Astrocyte (in vitro differentiated cells and primary cell): ENCODE measurements at places on chromosomes 5 and 9. TPM values are rescaled to one million over a fixed set of nuclear protein-coding genes. Genes with fewer than 3 reads are reported as not detected.

DNA sequence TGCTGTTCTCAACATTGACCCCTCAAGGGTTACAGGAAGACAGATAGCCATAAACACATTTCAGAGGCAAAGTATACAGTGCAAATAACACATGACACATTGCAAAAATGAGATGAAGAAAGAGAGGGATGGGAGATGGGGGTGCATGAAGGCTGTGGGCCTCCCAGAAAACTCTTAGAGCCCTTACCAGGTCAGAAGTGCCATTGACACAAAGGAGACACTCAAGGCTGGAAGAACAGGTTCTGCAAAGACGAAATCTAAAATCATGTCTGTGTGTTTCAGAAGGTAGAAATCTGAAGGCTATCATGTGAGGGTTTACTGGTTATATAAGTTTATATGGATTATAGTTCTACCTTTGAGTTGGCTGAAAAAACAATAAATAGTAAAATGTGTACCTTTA is 318.8 kb downstream of the BNC2 start:
- no peak for DNase-seq
- no peaks in the 10 kb centered on the region for H3K4me1 ChIP-seq
- no peak overlapping the region for H3K4me3 ChIP-seq
- no peak overlapping the region for H3K27ac ChIP-seq
- H3K36me3 ChIP-seq: peaks cover 15% of the 10 kb centered on the region

DNA sequence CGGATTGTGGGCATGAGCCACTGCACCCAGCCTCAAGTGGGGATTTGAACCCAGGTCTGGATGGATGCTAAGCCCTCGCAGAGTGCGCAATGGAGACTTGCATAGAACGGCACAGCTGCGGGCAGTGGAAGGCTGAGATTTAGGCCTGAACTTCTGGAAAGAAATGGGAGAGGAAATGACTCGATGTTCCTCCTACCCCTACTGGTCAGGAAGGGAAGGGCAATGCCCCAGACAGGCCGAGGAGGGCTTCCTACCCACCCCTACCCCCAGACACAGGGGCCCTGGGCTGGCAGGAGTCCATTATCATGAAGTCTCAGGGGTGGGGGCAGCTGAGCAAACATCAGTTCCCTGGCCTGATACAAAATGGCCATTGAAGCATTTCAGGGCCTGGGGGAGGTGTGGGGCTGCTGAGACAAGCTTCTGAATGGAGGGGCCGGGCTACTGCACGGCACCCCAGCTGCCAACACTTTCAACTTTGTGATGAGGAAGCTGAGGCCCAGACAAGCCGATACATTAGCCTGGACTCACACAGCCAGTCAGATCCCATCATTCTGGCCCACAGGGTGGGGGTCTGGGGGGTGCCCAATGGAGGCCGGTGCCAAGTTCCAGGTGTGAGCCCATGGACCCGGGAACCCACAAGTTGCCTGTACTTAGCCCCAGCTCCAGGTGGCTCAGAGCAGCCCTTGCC is 13.5 kb upstream of the WDR38 start:
- no peak overlapping the region for H3K4me3 ChIP-seq
- DNase-seq: no peak
- H3K27ac ChIP-seq: no peak overlapping the region
- no peaks in the 10 kb centered on the region for H3K27me3 ChIP-seq

DNA sequence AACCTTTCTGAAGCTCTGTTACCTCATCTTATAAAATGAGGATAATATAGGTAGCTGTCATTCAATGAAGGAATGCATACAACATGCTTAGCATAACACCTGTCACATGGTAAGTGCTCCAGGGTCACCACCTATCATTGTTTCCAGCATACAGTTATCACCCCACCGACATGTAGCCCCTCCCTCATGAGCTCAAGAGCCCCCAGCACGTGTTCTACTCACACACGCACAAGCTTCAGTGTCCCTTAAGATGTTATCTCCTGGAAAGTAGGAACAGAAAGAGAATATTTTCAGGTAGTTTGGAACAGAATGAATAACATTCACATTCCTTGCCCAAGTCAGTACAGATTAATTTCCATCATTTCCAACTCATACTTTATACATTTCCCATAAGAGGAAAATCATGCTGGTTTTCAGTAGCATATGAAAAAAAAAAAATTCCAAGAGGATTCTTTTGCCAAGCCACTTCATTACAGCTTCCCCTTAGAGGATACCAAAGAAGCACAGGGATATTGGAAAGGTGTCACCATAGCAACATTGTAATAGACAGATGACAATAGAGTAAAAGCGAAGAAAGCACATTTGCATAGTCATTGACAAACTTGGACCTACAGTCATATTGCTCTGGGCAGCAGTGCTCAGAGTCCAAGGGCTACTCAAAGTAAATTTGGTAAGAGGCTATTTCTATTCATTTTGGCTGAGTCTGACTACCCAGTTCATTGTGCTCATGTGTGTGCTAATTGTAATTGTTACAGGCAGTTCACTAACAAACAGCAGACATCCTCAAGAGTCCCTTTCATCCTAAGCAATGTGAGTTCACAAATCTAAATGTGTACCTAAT is 1.5 kb upstream of the MOB3B start:
- H3K36me3 ChIP-seq: no peaks in the 10 kb centered on the region
- H3K27me3 ChIP-seq: peaks cover 10% of the 10 kb centered on the region
- peaks cover 10% of the 10 kb centered on the region for H3K4me1 ChIP-seq
- no peak for DNase-seq
- H3K4me3 ChIP-seq: no peak overlapping the region
- H3K27ac ChIP-seq: no peak overlapping the region

- H3K27me3 ChIP-seq: no peaks in the 10 kb centered on the region
- H3K4me3 ChIP-seq: no peak overlapping the region
- no peaks in the 10 kb centered on the region for H3K36me3 ChIP-seq
- no peak overlapping the region for H3K27ac ChIP-seq
- no peak for DNase-seq
- no peaks in the 10 kb centered on the region for H3K4me1 ChIP-seq
Observed at GRCh38 chr5:164627021-164627420, 1121.6 kb downstream of the MAT2B start.

- H3K27ac ChIP-seq: no peak overlapping the region
- H3K27me3 ChIP-seq: no peaks in the 10 kb centered on the region
- DNase-seq: peak; percentile 71
- H3K4me1 ChIP-seq: no peaks in the 10 kb centered on the region
Observed at GRCh38 chr5:97224112-97224750, 41.2 kb upstream of the RIOK2 start.

DNA sequence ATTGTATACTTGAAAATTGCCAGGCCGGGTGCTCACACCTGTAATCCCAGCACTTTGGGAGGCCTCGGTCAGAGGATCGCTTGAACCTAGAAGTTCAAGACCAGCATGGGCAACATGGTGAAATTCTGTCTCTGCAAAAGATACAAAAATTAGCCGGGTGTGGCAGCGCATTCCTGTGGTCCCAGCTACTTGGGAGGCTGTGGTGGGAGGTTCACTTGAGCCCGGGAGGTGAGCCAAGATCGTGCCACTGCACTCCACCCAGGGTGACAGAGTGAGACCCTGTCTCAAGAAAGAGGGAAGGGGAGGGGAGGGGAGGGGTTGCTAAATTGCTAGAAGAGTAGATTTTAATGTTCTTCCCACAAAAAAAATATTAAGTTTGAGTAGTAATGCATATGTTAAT is 53.2 kb downstream of the FNBP1 start:
- DNase-seq: peak; percentile 71
- no peak overlapping the region for H3K27ac ChIP-seq

GRCh38 chr5:173075137-173075843 is 19.1 kb downstream of the CREBRF start:
- no peaks in the 10 kb centered on the region for H3K36me3 ChIP-seq
- no peaks in the 10 kb centered on the region for H3K27me3 ChIP-seq
- no peak overlapping the region for H3K27ac ChIP-seq
- no peak for DNase-seq
- H3K4me1 ChIP-seq: no peaks in the 10 kb centered on the region

DNA sequence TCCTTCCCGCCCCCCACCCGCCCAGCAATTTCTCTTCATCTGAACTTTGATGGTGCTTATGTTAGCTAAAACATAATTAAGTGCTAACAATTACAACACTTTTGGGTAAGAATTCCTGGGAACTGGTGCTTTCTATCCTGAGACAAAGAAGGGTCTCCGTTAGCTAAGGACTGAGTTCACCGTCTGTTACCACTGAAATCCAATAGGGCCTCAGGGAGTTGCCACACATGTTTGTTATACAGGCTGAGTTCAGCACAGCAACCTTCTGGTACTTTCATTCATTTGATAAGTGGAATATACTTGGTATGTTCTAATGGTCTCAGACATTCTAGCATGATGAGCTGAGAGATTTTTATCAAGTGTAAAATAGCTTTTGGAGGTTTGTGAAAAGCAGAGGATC is 437.9 kb downstream of the EFNA5 start:
- H3K27ac ChIP-seq: no peak overlapping the region
- DNase-seq: no peak
- H3K36me3 ChIP-seq: no peaks in the 10 kb centered on the region
- no peak overlapping the region for H3K4me3 ChIP-seq

DNA sequence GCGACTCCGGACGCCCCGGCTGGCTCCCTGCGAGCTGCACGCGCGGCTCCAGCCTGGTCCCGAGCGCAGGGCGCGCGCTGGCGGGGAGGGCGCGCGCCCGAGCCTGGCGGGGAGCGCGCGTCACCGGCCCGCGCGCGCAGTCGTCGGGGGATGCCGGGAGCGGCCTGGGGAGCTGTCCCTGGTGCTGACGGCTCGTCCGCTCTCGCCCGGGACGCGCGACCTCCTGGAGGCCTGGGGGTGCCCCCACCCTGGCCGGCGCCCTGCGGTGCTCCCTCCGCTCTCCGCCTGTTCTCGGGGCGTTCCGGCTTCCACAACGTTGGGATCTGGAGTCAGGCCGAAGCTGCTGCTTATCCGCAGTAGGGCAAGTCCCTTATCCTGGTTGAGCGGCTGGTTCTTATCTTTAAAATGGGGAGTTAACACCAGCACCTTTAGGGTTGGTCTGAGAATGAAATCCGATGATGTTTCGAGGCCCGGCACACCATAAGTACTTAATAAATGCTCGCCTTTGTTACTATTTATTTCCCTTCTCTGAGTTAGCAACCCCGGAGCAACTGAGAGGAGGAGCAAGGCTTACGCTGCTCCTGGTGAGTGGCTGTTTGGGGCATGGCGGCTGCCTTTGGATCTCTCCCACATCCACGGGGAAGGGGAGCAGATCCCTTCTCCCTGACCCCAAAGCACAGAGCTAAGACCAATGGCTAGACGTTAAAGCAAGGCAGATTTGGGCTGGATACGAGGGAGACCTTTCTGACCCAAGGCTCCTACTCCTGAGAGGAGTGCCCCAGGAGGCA is at the start of gene FAM163B:
Gene FAM163B (minus strand): TSS at position 79 of the 788 bp plus-strand sequence. CDS start 29,166 bp downstream, outside the sequence.
- no peaks in the 10 kb centered on the region for H3K4me1 ChIP-seq
- no peaks in the 10 kb centered on the region for H3K36me3 ChIP-seq
- DNase-seq: peak; percentile 27
- peaks cover 45% of the 10 kb centered on the region for H3K27me3 ChIP-seq

DNA sequence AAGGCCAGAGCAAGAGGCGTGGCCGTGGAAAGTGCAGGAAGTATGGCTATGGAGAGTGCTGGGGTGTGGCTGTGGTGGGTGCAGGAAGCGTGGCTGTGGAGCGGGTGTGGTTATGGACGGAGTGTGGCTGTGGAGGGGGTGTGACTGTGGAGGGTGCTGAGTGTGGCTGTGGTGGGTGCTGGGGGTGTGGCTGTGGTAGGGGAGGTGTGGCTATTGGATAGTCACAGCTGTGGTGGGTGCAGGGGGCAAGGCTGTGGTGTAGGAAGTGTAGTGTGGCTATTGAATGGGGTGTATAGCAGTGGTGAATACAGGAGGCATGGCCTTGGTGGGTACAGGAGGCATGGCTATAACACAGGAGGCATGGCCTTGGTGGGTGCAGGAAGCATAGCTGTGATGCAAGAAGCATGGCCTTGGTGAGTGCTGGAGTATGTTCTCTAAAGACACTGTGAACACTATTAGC is 40.8 kb upstream of the SPATA31C2 start:
- no peak for DNase-seq
- no peaks in the 10 kb centered on the region for H3K4me1 ChIP-seq
- H3K36me3 ChIP-seq: no peaks in the 10 kb centered on the region
- H3K27ac ChIP-seq: no peak overlapping the region

DNA sequence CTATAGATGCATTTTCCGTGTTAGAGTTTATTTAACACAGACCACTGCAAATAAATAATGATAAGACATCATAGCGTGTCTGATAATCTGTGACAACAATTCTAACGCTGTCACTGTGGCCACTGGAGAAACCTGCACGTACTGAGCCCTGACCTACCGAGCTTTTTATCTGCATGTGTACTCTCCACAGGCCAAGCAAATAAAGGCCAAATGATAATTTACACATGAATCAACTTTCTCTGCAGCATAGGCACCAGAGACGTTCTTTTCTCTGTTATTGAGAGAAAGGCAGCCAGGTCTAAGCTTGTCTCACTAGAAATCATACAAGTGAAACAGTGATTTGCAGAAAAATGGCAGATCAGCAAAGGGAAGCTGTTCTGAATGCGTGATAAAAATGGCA is 75.8 kb downstream of the POU5F2 start:
- no peak overlapping the region for H3K4me3 ChIP-seq
- no peaks in the 10 kb centered on the region for H3K4me1 ChIP-seq
- H3K27ac ChIP-seq: no peak overlapping the region
- no peak for DNase-seq

DNA sequence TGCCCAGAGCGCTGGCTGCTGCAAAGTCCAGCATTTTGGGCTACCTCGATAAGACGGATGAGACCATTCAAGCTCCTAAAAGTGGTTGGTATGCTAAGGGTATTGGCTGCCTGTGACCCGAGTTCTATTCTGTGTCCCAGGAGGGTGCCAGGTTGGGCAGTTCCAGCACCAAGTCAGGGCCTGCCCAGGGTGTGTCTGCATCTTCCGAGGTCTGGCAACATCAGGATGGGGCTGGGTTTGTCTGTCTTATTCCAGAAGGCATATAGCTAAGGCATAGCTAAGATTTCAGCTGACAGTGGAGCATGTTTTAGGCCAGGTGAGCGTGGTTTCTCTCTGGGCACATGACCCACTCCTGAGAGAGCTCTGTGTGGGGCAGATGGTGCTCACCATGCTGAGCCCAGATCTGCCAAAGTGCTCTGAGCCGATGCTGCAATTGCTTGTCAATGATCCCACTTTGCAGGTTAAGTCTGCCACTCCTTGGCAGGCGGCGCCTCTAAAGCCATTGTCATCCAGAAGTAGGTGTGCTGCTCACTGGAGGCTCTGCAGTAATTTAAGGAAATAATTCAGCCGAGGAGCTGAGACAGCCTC is 7.8 kb downstream of the SLC9A3 start:
- no peak overlapping the region for H3K27ac ChIP-seq
- peaks cover 22% of the 10 kb centered on the region for H3K27me3 ChIP-seq
- no peak for DNase-seq
- H3K4me1 ChIP-seq: no peaks in the 10 kb centered on the region
- H3K4me3 ChIP-seq: no peak overlapping the region

- no peak overlapping the region for H3K4me3 ChIP-seq
- no peaks in the 10 kb centered on the region for H3K27me3 ChIP-seq
- H3K36me3 ChIP-seq: no peaks in the 10 kb centered on the region
- H3K27ac ChIP-seq: peak overlapping the region; percentile 48
- H3K4me1 ChIP-seq: peaks cover 14% of the 10 kb centered on the region
- DNase-seq: peak; percentile 70
Observed at GRCh38 chr9:133845440-133845839, 107.3 kb upstream of the SARDH start.

GRCh38 chr5:120400356-120400755 is 63.7 kb upstream of the PRR16 start:
- H3K4me1 ChIP-seq: peaks cover 8% of the 10 kb centered on the region
- DNase-seq: no peak
- H3K36me3 ChIP-seq: no peaks in the 10 kb centered on the region
- H3K27ac ChIP-seq: no peak overlapping the region
- H3K4me3 ChIP-seq: no peak overlapping the region
- no peaks in the 10 kb centered on the region for H3K27me3 ChIP-seq

The NTRK2 gene
- 4.6 and 4.8 TPM in 2 replicates for total RNA-seq
